ENCODE measurements at places on chromosomes 3 and 15.

DNA sequence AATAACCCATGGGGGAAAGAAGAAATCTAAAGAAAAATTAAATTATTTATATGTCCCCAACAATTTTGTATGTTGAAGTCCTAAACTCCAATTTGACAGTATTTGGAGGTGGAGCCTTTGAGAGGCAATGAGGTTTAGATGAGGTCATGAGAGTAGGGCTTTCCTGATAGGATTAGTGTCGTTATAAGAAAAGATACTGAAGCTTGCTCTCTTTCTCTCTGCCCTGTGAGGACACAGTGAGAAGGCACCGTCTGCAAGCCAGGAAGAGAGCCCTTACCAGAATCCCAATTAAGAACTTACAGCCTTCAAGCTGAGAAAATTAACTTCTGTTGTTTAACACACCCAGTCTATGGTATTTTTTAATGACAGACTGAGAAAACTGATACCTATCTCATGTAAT, 16.1 kb upstream of the OR5AC2 start:
- DNase-seq, result no peak

DNA sequence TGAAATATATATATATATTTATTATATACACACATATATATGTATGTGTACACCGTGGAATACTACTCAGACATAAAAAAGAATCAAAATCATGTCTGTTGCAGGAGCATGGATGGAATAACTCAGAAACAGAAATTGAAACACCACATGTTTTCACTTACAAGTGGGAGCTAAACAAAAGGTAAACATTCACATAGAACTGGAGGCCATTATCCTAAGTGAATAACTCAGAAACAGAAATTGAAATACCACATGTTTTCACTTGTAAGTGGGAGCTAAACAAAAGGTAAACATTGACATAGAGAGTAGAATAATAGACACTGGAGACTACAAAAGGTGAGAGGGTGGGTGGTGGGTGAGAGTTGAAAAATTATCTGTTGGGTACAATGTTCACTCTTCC, 171.5 kb upstream of the GOLIM4 start:
- no peak for DNase-seq

GRCh38 chr15:66567897-66568296, 2.1 kb upstream of the LCTL start:
- DNase-seq, result no peak

GRCh38 chr3:28972921-28973320, 307.9 kb upstream of the RBMS3 start:
- no peak for DNase-seq

DNA sequence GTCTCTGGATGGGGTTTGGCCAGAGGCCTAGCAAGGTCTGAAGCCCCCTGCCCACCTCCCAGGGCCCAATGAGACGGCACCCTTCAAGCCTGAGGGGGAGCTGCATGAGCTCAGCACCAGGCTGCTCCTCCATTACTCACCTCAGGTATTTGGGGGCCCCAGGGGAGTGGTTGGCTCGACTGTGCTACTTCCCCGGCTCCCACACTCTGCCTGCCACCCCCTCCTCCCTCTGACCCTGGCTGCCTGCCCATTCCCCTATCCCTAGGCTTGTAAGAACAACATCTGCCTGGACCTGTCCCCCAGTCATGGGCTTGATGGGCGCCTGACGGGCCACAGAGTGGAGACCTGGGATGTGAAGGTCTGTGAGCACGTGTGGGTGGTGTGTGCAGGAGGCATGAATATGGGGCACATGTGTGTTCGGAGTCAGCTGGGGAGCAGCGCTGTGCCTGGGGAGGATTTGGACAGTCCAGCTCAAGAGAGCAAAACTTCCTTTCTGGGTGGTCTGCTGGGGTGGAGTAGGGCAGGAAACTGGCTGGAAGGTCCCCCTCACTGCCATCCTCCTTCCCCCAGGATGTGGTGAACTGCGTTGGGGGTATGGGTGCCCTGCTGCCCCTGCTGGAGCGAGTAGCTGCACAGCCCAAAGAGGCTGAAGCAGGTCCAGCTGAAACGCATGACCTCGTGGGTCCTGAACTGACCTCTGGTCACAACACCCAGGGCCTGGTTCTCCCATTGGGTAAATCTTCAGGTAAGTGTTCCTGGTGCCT, 17.4 kb downstream of the NBEAL2 start:
- DNase-seq, result no peak

- DNase-seq, result no peak
Observed at GRCh38 chr15:26667222-26667988, 105.5 kb downstream of the GABRB3 start.

- no peak for DNase-seq
Observed at GRCh38 chr3:157122116-157122515, 37.8 kb downstream of the CCNL1 start.

GRCh38 chr15:35673093-35673684, 127.2 kb upstream of the DPH6 start:
- DNase-seq, result no peak

DNA sequence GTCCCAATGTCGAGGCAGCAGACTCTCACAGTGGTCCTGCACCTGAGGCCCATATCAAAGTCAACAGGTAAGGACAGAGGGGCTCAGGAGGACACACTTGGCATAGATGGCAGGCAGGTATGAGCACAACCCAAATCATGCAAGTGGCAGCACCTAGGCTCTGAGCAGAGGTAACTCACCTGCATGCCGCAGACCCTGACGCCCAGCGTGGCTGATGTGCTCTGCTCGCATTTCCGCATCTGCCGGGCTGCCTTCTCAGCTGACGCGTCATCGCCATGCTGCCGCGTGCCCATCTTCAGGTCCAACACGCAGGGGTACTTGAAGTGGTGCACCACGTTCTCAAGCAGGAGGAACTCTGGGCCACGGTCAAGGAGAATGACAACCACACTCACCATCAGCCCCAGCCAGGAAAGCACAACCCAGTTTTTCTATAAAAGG, 4.2 kb upstream of the GMPPB start:
- DNase-seq, result no peak
